Smooth muscle cell of trachea (primary cell): ENCODE measurements at places on chromosomes 7 and 10. TPM values are rescaled to one million over a fixed set of nuclear protein-coding genes. Genes with fewer than 3 reads are reported as not detected.

Gene P4HA1
- total RNA-seq = 196 and 231 TPM in 2 replicates

Gene NKX2-3
- not detected in 2 replicates for total RNA-seq

Gene GNAT3
- not detected in 2 replicates for total RNA-seq

Gene MKI67
- 1.8 and 27.9 TPM in 2 replicates for total RNA-seq

Gene C10orf53
- not detected in 2 replicates for total RNA-seq

Gene GBX1
- total RNA-seq = not detected in 2 replicates

Gene ITIH5
- under 0.01 and 2.8 TPM in 2 replicates for total RNA-seq

Gene MYL10
- total RNA-seq = not detected in 2 replicates

Gene WDR11
- total RNA-seq = 81.7 and 86.1 TPM in 2 replicates

Gene CRYGN
- total RNA-seq = 0.58 and 0.83 TPM in 2 replicates

Gene RINT1
- 19.7 and 24.7 TPM in 2 replicates for total RNA-seq

Gene GTPBP4
- 22.5 and 27.0 TPM in 2 replicates for total RNA-seq

Gene TMEM178B
- under 0.01 TPM in 1 of 2 replicates, not detected in the other for total RNA-seq

Gene ZNF853
- 0.15 and 1.5 TPM in 2 replicates for total RNA-seq

Gene THNSL1
- total RNA-seq = 5.8 and 6.1 TPM in 2 replicates

Gene FAM131B
- 3.9 and 13.2 TPM in 2 replicates for total RNA-seq

Gene POM121L12
- total RNA-seq = not detected in 2 replicates

Gene C10orf67
- under 0.01 and 0.44 TPM in 2 replicates for total RNA-seq

Gene HTRA1
- 159 and 177 TPM in 2 replicates for total RNA-seq

Gene OGDHL
- total RNA-seq = 0.17 and 0.29 TPM in 2 replicates

Gene SCIN
- total RNA-seq = under 0.01 TPM in 2 replicates

Gene CPA1
- total RNA-seq = not detected in 2 replicates

Gene MOSPD3
- total RNA-seq = 7.1 and 7.9 TPM in 2 replicates

Gene CLEC5A
- total RNA-seq = not detected in 2 replicates

Gene CAV2
- 79.1 and 98.3 TPM in 2 replicates for total RNA-seq

Gene FXYD4
- not detected in 2 replicates for total RNA-seq

Gene ASB4
- total RNA-seq = not detected in 2 replicates

Gene CALML5
- not detected in 2 replicates for total RNA-seq

Gene FAM180A
- 68.3 and 80.0 TPM in 2 replicates for total RNA-seq

Gene CYP3A4
- not detected in 2 replicates for total RNA-seq

Gene LRRC17
- 82.2 and 143 TPM in 2 replicates for total RNA-seq

Gene ZP3
- total RNA-seq = 0.87 and 7.1 TPM in 2 replicates

Gene HSPA12A
- total RNA-seq = 9.0 and 11.4 TPM in 2 replicates

Gene ZNF107
- 1.3 and 2.8 TPM in 2 replicates for total RNA-seq

Gene AKR1C3
- 104 and 182 TPM in 2 replicates for total RNA-seq

Gene GPR141
- total RNA-seq = not detected in 2 replicates

Gene NME8
- not detected in 2 replicates for total RNA-seq

Gene ZNF467
- total RNA-seq = 0.73 and 1.3 TPM in 2 replicates

Gene CFTR
- total RNA-seq = not detected in 2 replicates

Gene CCDC3
- total RNA-seq = under 0.01 TPM in 1 of 2 replicates, not detected in the other
